ENCODE measurements at places on chromosomes 12 and 14. TPM values are rescaled to one million over a fixed set of nuclear protein-coding genes. Genes with fewer than 3 reads are reported as not detected.

- DNase-seq, result no peak
Measured at GRCh38 chr14:60217713-60218112, 31.3 kb upstream of the PPM1A start.

DNA sequence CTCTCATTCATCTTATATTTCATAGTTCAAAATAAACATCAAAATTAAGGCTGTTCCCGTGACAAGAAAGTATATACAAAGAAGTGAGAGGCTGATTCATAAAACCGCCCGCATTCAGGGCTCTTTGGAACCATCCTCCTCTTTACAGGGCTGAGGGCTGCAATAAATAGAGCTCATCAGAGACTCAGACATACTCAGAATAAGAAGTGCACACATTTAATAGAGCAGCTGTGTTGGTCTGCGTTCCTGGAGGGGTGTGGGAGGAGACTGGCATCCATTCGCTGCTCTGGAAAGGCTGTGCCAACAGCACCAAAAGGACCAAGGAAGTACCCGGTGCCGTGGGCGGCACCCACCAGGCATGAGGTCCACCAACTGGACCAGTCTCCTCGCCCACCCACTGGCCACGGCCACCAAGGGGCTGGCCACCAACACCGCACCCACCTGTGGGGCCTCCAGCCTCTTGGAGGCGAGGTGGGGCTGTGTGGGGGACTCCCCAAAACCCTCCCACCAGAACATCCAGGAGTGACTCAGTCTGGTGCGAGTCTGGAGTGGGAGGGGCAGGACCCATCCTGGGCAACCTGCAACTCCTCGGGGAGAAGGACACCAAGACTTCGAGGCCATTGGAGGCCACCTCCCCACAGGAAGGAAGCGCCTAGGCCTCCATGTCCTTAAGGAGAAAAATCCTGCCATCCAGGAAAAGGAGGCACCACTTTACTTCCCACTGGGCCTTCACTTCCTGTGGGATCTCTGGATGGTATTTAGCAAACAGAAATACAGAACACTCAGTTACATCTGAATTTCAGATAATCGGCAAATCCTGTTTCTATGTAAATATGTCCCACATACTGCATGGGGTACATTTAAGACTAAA is 32.7 kb downstream of the VCPKMT start:
- DNase-seq, result peak; percentile 41

GRCh38 chr12:104478396-104479122 is 21.8 kb downstream of the CHST11 start:
- no peak for DNase-seq

- no peak for DNase-seq
Measured at GRCh38 chr12:6202304-6202703, 2.1 kb downstream of the CD9 start.

KCNMB4 gene
- total RNA-seq, result 0.86 TPM

DNAJC22 gene
- not detected for total RNA-seq

CBLN3 gene
- 61.1 TPM for total RNA-seq

ERP27 gene
- 5.4 TPM for total RNA-seq

TC2N gene
- 9.4 TPM for total RNA-seq

RNU4-1 gene
- 3,997 TPM for total RNA-seq

RAD9B gene
- total RNA-seq, result 1.2 TPM
